ENCODE measurements at places on chromosomes 11 and 22.

DNA sequence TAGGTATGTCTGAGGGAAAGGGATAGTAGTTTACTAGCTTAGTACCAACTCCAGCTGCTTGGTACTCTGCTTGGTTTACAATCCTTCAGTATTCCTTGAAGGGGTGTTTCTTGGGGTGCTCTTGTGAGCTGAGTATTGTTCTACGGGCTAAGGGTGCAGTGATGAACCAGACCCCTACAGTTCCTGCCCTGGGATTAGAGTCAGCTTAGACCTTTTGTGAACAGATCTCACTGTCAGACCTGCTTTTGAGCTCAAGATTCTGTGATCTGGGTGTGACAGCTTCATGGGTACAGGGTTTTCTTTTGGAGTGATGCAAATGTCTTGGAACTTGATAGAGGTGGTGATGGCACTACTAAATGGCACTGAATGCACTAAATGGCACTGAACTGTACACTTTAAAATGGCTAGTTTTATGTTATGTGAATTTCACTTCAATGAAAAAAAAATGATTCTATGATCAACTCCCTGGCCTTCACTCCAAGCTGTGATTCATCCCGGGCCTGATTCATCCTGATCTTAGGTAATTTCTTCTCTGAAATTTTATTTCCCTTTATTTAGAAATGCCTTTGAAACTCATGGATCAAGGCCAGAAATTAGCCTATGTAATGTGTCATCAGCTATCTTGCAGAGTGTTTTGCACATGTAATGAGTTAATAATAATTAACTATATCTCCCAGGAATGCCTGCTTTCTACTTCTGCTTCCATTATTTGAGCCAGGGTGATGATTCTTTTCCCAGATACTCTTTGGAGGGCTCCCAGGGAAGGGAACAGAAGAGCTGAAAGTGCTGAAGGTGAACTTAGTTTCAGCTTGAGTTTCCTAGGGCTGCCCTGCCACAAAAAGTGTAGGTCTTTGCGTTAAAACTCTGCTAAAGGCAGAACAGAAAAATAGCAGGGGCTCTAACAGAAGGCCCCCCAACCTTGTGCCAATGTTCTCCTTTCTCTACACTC is 87.9 kb downstream of the NCAM1 start:
- no peak for DNase-seq

DNA sequence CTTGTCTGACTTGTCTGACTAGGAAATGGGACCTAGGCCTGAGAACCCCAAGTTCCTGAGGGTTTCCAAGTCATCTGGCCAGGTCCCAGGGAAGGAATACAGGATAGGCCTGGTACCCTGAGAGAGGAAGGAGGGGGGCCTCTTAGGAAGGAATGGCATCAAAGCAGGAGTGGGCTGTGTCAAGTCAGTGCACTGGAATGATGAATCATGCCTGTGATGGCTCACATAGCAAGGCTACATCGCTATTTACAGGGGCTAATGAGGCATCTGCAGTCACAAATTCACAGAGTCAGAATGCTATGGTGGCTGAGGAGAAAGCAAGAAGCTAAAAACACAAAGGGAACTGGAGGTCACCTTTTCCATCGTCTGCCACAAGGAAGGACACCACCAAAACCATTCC is 247.3 kb downstream of the NXPE2 start:
- DNase-seq = no peak

GRCh38 chr11:35265755-35266454 is 126.9 kb downstream of the CD44 start:
- no peak for DNase-seq

GRCh38 chr11:15969281-15969680 is 387.1 kb downstream of the SOX6 start:
- DNase-seq = peak; percentile 15

DNA sequence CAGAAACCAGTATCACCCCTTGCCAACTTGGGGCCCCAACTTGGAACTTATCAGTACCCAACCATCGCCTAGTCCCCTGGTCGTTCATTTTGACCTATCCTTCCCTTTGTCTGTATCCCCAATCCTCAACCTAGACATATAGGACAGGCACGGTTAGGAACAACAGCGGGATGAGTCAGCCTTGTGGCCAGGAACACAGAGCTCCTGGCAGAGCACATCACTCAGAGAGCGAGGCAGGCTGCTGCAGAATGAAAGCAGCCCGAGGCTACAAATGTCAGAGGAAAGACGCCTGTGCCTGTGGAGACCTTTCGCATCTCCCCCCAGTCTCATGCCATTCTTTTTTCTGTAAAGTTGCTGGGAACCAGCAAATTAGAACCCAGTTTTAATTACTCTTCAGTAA is 14.6 kb downstream of the DKK3 start:
- DNase-seq = no peak

DNA sequence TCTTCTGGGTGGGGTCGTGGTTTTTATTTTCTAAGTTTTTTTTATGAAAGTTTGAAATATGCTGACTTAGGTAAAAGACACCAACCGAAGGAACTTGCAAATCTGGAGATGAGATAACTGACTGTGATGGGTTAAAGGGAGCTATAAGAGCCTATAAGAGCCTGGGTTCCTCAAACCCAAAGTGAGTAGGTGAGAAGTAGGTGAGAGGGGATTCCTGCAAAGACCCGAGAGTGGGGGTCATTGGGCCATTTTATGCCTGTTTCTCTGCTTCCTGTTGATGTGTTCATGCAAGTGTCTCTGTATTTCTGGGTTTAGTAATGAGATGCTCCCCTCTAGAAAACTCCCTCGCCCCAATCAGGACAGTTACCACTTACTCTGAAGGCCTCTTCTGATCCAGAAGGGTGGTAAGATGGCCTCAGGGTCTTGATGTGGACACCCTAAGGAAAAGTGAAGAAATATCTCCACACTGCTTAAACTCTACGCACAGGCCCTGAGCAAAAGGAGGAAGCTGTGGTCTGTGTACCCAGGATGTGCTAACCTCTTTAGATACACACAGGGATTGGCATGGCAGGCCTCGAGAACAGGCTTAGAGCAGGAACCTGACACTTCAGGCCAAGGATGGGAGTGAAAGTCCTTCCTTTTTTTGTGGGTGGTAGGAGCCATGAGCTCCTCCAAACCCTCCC is 1.8 kb downstream of the FLI1 start:
- DNase-seq = no peak

GRCh38 chr11:133072858-133073582 is 459.3 kb downstream of the OPCML start:
- no peak for DNase-seq

DNA sequence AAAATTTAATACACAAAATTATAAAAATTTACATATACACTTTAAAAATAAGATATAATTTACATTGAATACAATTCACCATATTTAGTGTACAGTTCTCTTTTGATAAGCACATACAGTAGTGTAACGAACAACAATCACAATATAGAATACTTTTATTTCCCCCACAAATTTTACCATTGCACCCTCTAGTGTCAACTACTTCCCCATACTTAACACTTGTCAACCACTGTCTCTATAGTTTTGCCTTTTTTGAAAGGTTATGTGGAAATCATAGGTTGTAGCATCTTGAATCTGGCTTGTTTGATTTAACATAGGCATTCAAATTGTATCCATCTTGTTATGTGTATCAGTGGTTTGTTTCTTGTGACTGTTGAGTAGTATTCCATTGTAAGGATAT is 21.3 kb upstream of the PANX1 start:
- DNase-seq = no peak

DNA sequence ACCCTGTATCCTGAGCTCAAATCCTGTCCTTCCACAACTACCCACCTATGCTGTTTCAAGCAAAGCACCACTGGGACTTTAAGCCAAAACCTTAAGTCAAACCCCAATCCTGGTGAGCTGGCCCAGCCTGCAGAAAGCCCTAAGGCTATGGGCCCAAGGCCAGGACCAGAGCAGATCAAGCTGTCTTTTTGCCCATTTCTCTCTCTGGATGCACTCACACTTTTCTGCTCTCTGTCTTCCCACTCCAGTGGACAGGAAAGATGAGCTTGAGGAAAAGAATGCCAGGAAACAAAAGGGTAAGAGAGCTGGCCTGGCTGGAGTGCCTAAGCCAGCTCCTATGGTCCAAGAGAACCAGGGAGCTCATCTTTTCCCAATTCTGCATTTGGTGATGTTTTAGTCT is 284.3 kb upstream of the ISX start:
- DNase-seq = no peak

- DNase-seq = no peak
Measured at GRCh38 chr11:128790196-128790595, 76.9 kb downstream of the KCNJ1 start.

DNA sequence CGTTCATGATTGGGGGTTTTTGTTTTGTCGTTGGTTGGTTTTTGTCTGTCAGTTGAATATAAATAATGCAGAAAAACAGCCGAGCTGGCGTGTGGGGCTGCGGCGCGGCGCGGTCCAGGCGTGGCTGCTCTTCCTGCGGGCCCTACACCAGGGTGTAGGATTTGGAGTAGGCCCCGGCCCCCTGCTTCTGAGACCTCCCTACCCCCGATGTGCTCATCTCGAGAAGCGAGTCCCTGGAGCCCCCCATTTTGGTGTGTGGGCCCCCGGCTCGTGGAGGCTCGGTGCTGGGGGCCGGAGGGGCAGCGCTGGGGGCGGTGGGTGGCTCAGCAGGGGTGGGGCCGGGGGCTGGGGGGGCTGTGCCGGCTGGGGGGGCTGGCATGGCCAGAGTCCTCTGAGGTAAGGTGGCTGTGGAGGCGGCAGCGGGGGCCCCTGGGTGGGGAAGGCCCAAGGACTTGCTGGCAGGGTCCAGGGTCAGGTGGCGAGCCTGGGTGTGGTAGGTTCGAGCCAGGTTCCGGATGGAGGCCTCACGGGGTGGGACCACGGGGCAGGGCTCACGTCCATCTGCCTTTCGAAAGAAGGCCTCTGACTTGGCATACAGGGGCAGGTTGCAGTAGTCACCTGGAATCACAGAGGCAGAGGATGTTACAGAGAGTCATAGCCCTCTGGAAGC is 100.7 kb downstream of the CEP164 start:
- no peak for DNase-seq

DNA sequence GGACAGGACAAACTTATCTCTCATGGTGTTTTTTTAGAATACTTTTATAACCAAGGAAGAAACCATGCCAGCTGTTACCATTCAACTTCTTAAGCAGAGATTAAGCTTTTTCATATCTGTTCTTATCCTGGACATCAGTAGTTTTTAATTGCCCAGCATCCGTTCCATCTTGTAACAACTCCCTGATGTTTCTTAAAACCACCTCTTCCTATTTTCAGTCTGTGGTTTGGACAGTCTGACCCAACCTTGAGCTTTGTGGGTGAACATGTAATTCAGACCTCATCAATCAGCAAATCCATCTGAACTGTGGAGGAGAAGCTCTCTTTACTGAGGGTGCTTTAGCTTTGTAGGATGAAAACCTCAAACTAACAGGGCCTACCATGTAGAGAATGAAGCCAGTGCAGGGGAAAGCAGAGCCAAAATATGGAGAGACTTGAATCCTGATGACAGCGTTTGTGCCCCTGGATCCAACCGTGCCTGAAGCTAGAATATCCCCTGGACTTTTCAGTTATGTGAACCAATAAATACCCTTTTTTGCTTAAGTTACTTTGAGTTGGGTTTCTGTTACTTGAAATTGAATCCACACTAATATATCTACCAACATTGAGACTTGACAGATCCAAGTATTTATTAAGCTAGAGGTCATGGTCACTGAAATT is 9.4 kb downstream of the TUG1 start:
- DNase-seq = no peak

DNA sequence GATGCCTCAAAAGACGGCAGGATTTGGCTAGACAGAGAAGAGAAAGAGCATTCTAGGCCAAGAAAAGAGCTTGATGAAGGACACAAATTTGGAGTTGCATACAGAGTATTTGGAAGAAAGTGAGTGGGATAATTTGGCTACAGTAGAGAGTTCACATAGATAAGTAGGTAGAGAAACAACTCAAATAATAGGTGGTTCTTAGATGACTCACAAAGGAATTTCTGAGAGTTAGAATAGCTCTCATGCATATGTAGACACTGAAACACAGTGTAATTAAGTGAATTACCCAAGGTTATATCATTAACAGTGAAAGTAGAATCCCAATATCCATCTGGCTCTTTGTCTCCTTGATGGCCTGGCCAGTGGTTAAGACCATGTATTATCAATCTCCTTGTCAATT is 228.6 kb upstream of the DDI1 start:
- DNase-seq = no peak

- DNase-seq = no peak
Measured at GRCh38 chr11:72719144-72719543, 33.1 kb downstream of the ARAP1 start.

GRCh38 chr11:65575568-65576231 is at the start of gene EHBP1L1:
TSS of gene EHBP1L1 (plus strand) at chr11:65576053. CDS start at chr11:65576303, 250 bp downstream.
- DNase-seq = peak; percentile 88

DNA sequence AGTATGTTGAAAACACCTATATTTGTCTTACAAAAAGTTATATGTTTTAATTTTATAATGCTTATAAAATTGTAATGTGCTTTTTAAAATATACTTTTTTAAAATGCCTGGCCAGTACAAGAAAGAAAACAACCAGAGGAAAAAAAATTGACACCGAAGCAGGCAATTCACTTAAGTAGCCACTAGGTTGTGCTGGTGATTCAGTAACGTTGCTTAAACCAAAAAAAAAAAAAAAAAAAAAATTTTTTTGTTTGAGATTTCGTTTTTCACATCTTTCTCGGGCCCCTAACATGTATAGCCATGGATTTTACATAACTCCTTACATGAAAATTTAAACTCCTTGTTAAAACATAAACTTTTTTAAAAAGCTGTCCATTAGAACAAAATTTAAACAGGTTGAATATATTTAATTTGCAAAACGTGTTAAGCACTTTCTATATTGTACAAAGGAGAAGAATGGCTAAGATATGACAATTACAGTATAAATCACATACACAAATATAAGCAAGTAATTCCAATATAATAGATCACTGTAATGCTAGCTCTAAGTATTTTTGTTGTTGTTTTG is 9.2 kb downstream of the OR8B4 start:
- DNase-seq = peak; percentile 25

- DNase-seq = no peak
Measured at GRCh38 chr11:17547932-17548331, 873 bp downstream of the OTOG start.

GRCh38 chr11:72012897-72013721 is 14.4 kb downstream of the IL18BP start:
- DNase-seq = no peak

DNA sequence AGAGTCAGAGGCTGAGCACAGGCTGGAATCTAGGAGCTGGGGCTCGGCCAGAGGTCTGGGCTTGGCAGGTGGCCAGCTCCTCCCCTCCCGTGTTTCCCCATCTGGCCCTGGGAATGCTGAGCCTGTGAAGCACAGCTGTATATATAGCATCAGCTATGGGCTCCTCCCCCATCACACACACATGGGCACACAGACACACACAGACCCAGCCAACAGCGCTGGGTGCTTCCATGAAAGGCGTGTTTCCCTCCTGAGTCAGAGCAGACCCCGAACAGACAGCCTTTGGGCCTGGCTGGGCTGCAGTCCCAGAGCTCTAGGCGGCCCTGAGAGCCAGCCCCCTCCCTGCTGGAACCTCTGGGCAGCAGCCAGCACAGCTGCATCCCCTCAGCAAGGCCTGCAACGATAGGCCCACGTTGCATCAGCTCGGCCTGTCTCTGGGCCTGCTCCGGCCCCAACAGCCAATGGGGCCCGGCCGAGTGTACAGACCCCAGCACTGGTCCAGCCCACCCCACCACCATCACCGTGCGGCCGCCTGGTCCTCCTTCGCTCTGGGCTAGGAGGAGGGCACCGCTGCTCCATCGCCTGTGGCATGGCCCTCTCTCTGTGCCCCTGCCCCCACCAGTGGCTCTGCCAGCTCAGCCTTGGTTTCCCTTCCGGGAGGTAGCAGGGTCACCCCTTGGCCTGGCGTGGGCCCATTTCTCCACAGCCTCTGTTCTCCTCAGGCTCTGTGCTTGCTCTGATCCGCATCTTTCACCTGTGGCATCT is 7.6 kb upstream of the SERPINH1 start:
- no peak for DNase-seq
